ENCODE measurements at places on chromosomes 11 and 22.
A peak's percentile ranks its signal among the peaks of the same experiment; 100 is the strongest.

GRCh38 chr11:79953629-79954028 is 512.8 kb upstream of the TENM4 start:
- DNase-seq = no peak

GRCh38 chr11:102391549-102392237 is 44.7 kb downstream of the BIRC2 start:
- DNase-seq = no peak

DNA sequence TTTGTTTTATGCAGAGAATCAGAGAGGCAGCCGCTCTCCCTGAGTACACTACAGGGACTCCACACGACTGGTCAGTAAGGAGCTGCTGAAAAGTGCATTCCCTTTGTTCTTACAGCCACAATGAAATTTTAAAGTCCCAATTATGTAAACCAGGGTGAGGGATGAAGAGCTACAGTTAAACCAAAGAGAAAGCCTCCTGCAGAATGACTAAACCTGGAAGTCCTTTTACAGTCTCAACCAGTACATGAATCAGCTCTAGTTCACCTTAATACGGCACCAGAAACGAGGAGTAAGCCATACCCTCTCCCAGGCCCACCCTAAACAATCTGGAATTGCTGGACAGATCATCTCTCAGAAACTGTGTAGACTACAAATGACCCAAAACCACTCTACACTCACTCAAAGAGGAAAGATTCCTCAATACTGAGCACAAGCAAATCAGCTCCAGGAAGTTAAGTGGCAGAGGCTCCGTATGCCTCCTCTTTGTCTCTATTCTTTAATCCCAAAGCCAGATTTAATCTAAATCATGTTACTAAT is 113.1 kb downstream of the RBFOX2 start:
- no peak for DNase-seq

DNA sequence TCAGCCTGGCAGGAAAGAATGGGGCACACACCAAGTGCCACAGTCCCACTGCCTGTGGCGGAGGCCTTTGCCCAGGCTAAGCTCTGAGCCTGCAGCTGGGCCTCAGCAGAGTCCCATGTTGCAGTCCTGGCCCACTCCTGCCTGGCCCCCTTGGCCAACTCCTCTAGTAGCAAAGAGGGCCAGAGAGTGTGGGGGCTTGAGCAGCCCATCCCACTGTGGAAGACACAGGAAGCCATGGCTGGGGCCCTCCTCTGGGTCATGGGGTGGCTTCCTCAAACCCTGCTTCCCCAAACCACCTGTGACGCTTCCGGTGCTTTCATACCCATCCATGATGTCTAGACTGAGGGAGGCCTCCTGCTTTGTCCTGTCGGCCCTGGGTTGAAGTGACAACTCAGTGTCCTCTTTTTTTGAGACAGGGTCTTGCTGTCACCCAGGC is 5.8 kb downstream of the RPS19BP1 start:
- no peak for DNase-seq

- DNase-seq = no peak
Measured at GRCh38 chr11:103631841-103632240, 404.6 kb upstream of the DDI1 start.

GRCh38 chr11:19746086-19746485 is 33.4 kb downstream of the NAV2 start:
- no peak for DNase-seq

GRCh38 chr22:25030636-25031035 is 78.1 kb downstream of the KIAA1671 start:
- DNase-seq = no peak

DNA sequence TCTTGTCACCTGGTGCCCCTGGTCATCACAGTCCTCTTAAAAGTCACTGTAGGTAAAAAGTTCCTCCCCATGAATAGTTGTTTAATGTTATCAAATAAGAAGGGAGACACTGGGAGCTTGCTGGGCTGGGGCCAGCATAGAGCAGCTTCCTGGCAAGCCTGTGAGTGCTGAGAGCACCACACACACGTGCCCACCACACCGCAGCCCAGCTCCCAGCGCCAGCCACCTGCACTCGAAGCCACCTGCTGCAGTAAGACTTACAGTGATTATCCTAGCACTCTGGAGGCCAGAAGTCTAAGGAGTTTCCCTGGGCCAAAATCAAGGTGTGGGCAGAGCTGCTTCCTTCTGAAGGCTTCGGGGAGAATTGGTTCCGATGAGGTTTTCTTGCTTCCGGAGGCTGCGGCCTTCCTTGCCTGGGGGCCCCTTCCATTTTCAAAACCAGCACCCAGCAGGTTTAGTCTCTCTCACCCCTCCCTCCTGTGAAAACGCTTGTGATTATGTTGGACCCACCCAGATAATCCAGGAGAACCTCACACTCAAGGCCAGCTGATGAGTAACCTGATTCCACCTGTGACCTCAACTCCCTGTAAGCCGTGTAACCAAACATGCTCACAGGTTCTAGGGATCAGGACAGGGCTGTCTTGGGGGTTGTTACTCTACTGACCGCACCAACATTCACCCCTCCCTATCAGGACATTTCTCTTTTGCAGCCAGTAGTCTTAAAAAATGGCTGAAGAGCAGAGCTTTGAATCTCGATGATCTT is 687.2 kb downstream of the TBC1D22A start:
- DNase-seq = no peak

GRCh38 chr11:117641008-117641915 is 155.8 kb downstream of the DSCAML1 start:
- DNase-seq = no peak

GRCh38 chr11:44988111-44988510 is 37.4 kb upstream of the TP53I11 start:
- DNase-seq = no peak

DNA sequence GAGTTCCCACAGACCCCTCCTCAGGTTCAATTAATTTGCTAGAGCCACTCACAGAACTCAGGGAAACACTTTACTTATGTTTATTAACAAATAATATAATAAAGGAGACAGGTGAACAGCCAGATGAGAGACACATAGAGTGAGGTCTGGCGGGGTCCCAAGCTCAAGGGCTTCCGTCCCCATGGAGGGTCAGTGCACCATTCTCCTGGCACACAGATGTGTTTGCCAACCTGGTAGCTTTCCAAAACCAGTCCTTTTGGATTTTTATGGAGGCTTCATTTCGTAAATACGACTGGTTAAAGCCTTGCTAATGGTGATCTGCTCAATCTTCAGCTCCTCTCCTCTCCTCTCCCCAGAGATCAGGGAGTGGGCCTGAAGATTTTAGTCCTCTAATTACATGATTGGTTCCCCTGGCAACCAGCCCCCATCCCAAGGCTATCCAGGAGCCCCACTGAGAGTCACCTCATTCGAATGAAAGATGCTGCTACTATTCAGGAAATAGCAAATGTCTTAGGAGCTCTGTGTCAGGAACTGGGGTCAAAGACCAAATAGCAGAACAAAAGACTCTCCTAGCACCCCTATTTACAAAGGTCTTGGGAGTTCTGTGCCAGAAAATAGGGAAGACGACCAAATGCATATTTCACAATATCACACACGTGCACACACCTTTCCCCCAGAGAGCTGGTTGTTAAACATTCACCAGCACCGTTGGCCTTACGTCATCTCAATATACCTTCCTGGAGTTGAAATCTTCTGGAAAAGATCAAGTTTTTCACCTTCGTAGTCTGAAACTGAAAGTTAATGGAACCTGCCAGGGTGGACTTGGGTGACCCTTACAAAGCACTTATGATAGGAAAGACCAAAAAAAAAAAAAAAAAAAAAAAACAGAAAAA is 23.8 kb upstream of the CAPRIN1 start:
- no peak for DNase-seq

DNA sequence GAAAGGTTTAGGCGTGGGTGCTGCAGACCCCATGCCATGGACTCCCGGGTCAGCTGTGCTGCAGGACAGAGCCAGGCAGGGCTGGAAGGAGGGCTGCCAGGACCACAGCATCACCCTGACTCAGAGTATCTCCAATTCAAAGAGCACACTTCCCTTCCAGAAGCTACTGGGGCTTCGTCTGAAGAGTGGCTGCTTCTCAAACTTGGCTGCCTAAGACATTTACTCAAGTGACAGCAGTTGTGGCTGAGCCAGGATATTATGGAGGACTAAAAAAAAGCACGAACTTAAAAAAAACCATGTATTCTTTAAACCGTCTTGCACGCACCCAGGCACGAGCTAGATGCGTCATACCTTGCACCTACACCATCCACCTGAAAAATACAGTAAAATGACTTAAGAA is 13.0 kb upstream of the BID start:
- no peak for DNase-seq

DNA sequence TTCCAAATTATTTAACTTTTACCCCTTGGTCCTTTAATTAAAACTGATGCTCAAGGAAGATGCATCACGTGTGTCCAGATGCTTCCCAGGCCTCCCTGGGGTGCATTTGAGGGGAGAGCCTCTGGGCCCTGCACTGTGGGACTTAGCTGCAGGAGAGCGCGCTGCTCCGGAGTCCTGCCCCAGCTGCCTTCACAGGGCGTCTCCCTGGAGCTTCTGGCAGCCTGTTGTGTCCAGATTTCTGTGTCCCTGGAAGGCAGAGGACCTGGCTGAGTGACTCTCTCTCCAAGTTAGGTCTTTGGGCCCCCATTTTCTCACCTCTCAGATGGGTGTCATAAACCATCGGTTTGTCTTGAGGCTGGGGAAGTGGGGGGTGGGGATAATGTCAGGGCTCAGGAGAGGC is 3.0 kb downstream of the ARHGAP8 start:
- no peak for DNase-seq

DNA sequence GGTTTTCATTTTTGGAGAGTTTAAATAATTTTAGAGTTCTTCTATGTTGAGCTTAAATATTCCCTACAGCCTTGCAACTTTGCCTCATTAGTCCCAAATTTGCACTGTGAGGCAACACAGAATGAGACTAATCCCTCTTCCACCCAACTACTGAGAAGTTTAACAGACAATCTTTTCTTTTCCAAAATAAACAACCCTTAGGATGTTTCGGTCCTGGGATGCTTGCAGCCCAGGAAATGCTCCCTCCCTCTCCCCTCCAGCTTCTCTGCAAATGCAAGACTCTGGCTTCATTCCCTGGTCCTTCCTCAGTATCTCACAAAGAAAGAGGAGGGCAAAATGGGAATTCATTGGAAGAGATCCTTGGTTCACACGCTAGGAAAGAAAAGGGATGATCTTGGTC is 222.5 kb downstream of the ST3GAL4 start:
- DNase-seq = no peak

DNA sequence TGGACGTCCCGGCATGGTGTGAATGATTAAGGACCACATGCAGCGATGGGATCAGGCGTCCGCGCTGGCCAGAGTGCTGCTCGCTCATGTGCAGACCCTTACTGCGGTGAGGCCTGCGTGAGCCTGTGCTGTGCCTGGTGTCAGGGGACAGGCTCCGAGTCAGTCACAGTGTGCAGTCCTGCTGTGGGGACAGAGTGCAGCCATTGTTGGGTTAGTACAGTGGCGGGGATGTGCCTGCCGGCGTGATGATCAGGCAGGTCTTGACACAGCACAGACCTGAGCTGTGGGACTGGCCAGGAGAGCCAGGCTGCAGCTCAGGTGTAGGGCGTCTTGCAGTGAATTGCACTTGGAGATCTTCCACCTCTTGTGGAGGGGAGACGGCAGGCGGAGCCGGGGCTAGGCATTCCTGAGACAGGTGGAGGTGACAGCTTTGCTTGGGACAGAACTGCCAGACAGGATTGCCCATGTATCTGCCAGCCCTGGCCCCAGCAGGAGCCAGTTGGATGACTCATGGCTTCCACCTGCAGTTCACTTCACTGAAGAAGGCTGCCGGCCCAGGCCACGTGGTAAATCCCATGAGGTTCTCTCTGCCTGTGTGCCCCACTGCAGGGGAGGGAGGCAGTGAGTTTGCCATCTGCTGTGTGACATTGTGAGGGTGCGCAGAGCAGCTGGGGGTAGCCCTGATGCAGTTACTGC is 17.3 kb downstream of the TRMU start:
- no peak for DNase-seq

- DNase-seq = no peak
Measured at GRCh38 chr11:128483211-128483788, 104.1 kb downstream of the ETS1 start.

GRCh38 chr22:31332010-31332409 is 14.1 kb downstream of the PATZ1 start:
- DNase-seq = no peak

GRCh38 chr11:1450949-1451710 is 35.4 kb downstream of the MOB2 start:
- DNase-seq = no peak

DNA sequence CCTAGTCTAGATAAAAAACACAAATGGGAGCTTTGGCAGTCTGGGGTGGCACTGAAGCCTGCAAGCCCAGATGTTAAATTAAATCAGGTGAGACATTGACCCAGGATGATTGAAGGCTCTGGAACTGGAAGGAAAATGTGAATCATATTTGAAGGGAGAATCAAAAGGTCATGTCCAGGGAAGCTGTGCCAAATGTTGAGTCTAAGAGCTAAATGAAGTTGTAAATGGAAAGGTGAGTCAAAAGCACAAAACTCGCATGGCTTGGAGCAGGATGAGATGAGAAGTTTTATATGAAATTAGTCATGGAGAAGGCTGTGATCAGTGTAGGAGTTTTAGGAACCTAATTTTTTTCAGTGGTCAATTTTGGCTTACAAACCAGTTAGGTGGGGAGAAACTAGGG is 301.1 kb downstream of the BLID start:
- no peak for DNase-seq

DNA sequence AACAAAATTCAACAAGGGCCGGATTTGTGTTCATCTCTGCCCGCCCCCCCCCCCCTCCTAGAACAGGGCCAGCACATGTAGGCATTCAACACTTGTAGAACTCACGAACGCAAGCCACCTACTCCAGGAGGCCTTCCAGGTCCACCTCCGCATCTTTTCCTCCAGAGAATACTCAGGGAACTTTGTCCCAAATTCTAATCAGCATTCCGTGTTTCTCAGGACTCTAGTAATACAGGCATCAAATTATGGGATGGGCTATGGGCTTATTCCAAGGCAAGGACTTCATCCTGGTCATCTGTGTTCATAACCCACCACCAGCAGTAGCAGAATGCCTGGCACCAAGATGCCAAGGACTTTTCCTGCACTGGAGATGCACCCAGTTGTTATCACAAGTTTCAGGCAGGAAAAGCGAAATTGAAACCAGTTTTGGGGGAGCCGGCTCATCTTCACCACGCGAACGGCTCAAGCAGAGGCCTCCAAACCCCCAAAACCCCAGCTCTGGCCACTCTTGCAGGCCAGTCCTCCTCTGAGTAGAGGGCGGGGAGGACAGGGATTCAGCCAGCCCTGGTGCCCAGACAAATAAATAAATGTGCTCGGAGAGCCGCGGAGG is 462 bp downstream of the UBE2L6 start:
- no peak for DNase-seq

- DNase-seq = peak; percentile 56
Measured at GRCh38 chr22:50498322-50498890, 9.1 kb downstream of the LMF2 start.

DNA sequence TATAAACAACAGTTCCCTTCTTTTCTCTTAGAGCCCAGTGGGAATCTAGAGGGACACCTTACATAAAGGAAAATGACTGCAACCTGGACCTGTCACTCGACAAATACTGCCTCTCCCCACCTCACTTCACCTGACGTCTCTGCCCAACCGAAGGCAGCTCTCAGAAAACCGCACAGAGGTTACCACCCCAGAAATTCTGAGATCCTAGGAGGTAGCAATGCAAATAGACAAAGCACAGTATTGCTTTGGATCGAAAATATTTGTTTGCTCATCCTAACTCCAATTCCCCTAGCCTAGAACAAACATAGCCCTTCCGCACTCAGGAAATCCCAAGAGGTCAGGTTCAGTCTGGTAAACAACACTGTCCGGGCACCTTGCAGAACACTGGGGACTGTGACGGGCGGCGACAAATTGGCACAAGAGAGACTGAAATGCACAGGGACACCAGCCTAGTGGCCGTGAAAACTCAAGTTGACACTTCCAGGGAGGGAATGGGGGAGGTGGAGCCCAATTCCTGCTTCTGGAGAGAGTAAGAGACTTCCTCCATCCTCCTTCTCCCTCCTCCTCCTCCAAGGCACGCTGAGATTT is 420 bp upstream of the TRIM44 start:
- DNase-seq = no peak
